Naive thymus-derived CD8-positive, alpha-beta T cell (primary cell): ENCODE measurements at places on chromosomes 2 and 18. TPM values are rescaled to one million over a fixed set of nuclear protein-coding genes. Genes with fewer than 3 reads are reported as not detected.

DNA sequence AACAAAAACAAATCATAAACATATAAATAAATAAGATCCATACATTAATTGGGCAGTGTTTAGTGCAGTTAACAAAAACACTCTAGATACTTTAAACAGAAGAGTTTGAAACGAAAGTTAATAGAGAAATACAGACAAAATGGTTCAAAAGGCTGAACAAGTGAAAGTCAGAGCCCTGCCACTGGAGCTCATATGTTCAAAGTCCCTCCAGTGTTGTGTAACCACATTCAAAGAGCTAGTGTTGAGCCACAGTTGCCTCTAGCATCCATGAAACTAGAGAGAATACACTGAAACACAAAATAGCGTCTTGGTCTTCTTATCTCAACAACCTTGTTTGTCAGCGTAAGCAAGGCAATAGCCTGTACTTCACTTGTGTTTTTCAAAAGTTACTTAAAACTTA is 1309.8 kb upstream of the NRXN1 start:
- DNase-seq, result no peak

- DNase-seq, result no peak
Measured at GRCh38 chr2:197079414-197079813, 152.9 kb upstream of the PGAP1 start.

DNA sequence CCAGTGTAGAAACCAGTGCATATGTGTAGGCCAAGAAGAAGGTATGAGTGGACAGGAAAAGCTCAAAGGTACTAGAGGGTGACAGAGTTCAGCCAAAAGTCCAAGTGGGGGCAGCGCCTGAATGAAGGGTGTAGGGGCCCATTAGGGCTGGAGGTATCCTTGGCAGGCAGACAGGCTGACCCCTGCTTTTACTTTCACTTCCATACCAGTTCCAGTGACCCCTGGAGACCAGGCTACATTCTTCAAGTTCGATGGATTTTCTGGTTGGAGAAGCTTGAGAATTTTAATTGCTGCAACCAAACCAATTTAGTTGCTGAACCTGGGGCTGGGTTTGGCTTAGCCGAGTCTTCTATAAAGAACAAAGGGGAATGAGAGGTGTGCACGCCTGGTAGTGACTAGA is 42.3 kb upstream of the MRPL33 start:
- DNase-seq, result no peak

DNA sequence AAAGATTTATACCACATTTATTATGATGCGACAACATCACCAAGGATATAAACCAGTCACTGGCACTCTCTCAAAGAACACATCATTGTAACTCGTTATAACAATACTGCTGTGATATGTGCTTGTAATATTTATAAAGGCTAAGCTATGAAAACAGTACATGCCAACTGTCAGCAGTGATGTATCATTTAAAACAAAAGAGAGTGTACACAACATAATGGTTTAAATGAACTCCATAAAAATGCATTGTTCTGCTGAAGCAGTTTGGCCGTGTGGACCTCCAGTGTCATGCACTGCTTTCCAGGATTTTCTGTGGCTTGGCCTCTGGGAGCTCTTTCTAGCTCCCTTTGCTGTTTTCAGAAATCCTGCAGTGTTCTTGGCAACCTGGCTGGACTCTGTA is 215.6 kb downstream of the MTX2 start:
- DNase-seq, result no peak

GRCh38 chr2:69138247-69138772 is 125.3 kb downstream of the ANTXR1 start:
- DNase-seq, result no peak

DNA sequence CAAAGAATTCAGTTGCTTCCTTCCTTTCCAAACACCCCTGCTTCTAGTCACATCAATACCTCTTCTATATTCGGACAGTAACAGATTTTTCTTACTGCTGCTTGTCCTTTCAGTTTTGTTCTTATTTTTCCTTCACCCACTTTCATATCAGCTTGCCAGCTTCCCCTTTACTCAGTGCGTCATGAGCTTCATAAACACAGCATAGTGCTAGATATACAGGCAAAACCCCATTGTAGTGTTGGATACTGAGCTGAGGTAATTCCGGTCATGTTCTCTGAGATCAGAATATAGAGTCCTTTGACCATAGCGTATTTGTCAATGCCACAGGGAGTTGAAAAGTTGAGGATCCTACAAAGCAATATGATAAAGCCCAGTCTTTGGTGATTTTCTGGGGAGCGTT is 2.4 kb downstream of the FARP2 start:
- DNase-seq, result no peak

Gene FSHR
- total RNA-seq, result not detected

Gene SERPINB4
- not detected for total RNA-seq

Gene COA5
- 44.9 TPM for total RNA-seq

Gene PLGLB2
- total RNA-seq, result 5.7 TPM
